ENCODE measurements at places on chromosomes 1 and 21. TPM values are rescaled to one million over a fixed set of nuclear protein-coding genes. Genes with fewer than 3 reads are reported as not detected.

HECTD3 gene
- 30.4 TPM for total RNA-seq

SPOCD1 gene
- 40.3 TPM for total RNA-seq

RPE65 gene
- not detected for total RNA-seq

MAEL gene
- total RNA-seq: not detected

GRCh38 chr1:87325982-87326738 is 2.5 kb upstream of the LMO4 start:
- H3K4me1 ChIP-seq: peaks cover 6% of the 10 kb centered on the region
- H3K4me3 ChIP-seq: no peak overlapping the region
- H3K27ac ChIP-seq: no peak overlapping the region

GRCh38 chr1:66172272-66172671 is 361.7 kb upstream of the SGIP1 start:
- H3K27me3 ChIP-seq: peaks cover 13% of the 10 kb centered on the region
- no peak overlapping the region for H3K27ac ChIP-seq
- H3K4me1 ChIP-seq: no peaks in the 10 kb centered on the region
- no peaks in the 10 kb centered on the region for H3K36me3 ChIP-seq
- H3K4me3 ChIP-seq: no peak overlapping the region

DNA sequence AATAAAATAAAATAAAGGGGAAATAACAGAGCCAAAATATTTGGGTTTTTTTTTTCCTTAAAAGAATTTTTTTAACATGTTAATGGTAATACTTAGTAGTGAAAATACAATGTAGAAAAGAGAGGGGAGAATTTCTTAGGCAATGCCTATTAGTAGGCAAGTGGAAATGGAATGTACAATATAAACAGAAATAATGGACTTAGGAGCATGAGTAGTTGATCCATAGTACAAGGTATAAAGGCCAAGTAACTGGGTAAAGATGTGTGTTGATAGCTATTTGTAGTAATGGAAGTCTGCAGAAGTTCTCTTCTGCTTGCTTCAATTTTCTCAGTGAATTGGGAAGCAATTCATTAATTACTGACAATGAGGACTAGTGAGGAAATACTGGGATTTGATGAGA is 34.4 kb downstream of the TESK2 start:
- no peaks in the 10 kb centered on the region for H3K36me3 ChIP-seq
- H3K4me3 ChIP-seq: no peak overlapping the region
- DNase-seq: no peak
- H3K4me1 ChIP-seq: 0 out of 2 replicates have a peak, but pooled peaks cover 4% of the 10 kb centered on the region

DNA sequence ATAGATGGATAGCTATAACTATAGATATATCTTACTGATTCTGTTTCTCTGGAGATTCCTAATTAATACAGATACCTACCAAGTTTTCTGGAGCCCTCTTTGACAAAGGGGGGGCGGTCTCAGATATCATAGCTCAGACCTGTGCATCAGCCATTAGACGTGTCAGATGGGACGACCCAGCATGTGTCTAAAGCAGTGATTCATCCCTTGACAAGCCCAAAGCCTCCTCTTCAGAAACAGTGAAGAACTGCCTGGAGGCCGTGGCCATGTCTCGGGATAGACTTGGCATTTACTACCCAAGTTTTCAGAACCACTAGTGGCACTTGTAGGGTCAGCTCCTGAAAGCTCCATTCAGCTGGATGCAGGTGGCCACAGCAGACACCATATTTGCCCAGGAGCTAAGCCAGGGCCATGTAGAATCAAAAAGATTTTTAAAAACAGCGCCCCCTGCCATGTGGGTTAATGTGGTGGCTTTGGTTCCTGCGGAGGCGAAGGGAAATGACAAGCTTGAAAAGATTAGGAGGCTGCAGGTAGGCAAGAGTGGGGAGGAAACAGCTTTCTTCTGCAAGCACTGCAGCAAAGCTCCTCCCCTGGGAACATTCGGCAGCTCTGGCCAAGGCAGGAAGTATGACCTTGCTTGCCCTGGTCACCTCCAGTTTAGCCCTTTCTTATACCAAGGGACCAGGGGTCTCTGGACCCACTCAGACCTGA is 82.2 kb downstream of the FBXO2 start:
- H3K4me3 ChIP-seq: no peak overlapping the region
- H3K4me1 ChIP-seq: no peaks in the 10 kb centered on the region
- H3K27ac ChIP-seq: no peak overlapping the region

GRCh38 chr1:209505044-209505443 is 78.5 kb upstream of the CAMK1G start:
- DNase-seq: no peak
- no peaks in the 10 kb centered on the region for H3K4me1 ChIP-seq
- H3K27me3 ChIP-seq: no peaks in the 10 kb centered on the region
- no peak overlapping the region for H3K27ac ChIP-seq

NUP210L gene
- total RNA-seq: not detected

DNA sequence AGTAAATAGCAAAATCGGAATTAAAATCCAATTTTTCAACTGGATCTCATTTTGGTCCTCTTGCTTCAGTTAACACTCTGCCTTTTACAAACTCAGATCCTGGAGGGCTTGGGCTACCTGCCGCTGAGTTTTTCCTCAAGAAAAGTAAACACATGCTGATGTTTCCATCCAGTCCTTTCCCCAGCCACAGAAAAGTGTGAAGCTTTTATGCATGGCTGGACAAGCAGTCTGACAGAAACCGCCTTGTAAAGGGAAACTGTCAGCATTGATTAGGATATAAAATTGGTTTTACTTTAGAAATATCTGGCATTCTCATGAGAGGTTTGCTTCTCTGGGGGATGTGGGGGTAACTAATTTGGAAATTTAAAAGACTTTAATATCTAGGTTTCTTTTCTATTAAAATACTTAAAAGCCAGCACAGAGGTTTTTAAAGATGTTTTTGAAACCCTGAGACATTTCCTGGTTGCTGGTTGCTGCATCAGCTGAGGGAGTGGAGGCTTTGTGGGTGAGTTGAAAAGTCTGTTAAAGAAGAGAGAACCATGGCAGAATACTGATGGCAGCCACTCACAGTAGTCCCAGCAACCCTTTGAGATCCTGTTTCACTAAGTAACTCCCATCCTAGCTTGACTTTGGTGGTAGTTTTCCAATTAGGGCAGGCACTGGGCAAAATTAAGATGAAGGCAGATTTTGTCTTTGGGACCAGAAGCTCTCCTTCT is 238.3 kb downstream of the PAPPA2 start:
- no peaks in the 10 kb centered on the region for H3K4me1 ChIP-seq
- H3K27me3 ChIP-seq: 0 out of 2 replicates have a peak, but pooled peaks cover 3% of the 10 kb centered on the region
- DNase-seq: no peak
- no peak overlapping the region for H3K4me3 ChIP-seq
- H3K27ac ChIP-seq: no peak overlapping the region

AKR7A3 gene
- 0.21 TPM for total RNA-seq

PTPN14 gene
- total RNA-seq: 39.1 TPM

PADI3 gene
- 3.6 TPM for total RNA-seq

HUNK gene
- 13.6 TPM for total RNA-seq

APOBEC4 gene
- total RNA-seq: not detected

- H3K27ac ChIP-seq: no peak overlapping the region
- H3K27me3 ChIP-seq: no peaks in the 10 kb centered on the region
Observed at GRCh38 chr21:37240978-37241377, 26.2 kb downstream of the VPS26C start.

- H3K27me3 ChIP-seq: no peaks in the 10 kb centered on the region
- no peaks in the 10 kb centered on the region for H3K36me3 ChIP-seq
- no peak overlapping the region for H3K27ac ChIP-seq
- H3K4me3 ChIP-seq: no peak overlapping the region
- peaks cover 24% of the 10 kb centered on the region for H3K4me1 ChIP-seq
- no peak for DNase-seq
Observed at GRCh38 chr1:32249831-32250525, 1.1 kb upstream of the LCK start.

- no peak overlapping the region for H3K27ac ChIP-seq
- H3K36me3 ChIP-seq: no peaks in the 10 kb centered on the region
- no peak overlapping the region for H3K4me3 ChIP-seq
- no peak for DNase-seq
- H3K27me3 ChIP-seq: no peaks in the 10 kb centered on the region
Observed at GRCh38 chr1:163824006-163824405, 502.3 kb downstream of the NUF2 start.

DNA sequence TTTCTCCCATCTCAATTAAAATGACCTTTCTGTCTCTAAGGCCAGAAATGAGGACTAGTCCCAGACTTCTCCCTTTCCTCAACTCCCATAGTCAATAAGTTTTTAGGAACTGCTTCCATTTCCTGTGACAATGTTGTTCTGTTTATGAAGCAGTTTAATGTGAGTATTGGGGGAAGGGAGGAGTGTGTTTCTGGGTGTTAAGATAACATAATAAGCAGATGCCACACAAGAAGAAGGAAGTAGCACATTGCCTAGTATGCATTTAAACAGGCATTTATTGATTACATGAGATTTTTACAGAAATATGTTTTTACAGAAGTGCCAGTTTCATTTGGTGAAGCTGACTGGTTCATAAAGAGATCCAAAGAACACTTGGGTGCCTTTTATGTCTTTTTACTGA is 65.6 kb upstream of the TNR start:
- no peaks in the 10 kb centered on the region for H3K4me1 ChIP-seq
- no peaks in the 10 kb centered on the region for H3K36me3 ChIP-seq
- no peak overlapping the region for H3K4me3 ChIP-seq
- no peak overlapping the region for H3K27ac ChIP-seq
- no peak for DNase-seq
- no peaks in the 10 kb centered on the region for H3K27me3 ChIP-seq

- no peaks in the 10 kb centered on the region for H3K36me3 ChIP-seq
- H3K27me3 ChIP-seq: no peaks in the 10 kb centered on the region
- H3K4me1 ChIP-seq: no peaks in the 10 kb centered on the region
Observed at GRCh38 chr1:215482079-215482478, 85.0 kb upstream of the KCTD3 start.

- H3K27me3 ChIP-seq: no peaks in the 10 kb centered on the region
- peaks cover 90% of the 10 kb centered on the region for H3K36me3 ChIP-seq
- H3K4me3 ChIP-seq: no peak overlapping the region
Observed at GRCh38 chr1:1264868-1265272, 8.8 kb downstream of the UBE2J2 start.

GRCh38 chr1:117061986-117062415 is 1.9 kb downstream of the TTF2 start:
- H3K4me1 ChIP-seq: peaks cover 22% of the 10 kb centered on the region
- H3K27ac ChIP-seq: peak overlapping the region; percentile 12
- H3K4me3 ChIP-seq: no peak overlapping the region
- peaks cover 21% of the 10 kb centered on the region for H3K36me3 ChIP-seq
- no peaks in the 10 kb centered on the region for H3K27me3 ChIP-seq

TIAM1 gene
- total RNA-seq: 7.8 TPM

GRCh38 chr1:54490361-54491248 is 57.4 kb upstream of the ACOT11 start:
- H3K4me1 ChIP-seq: peaks cover 22% of the 10 kb centered on the region
- H3K27me3 ChIP-seq: no peaks in the 10 kb centered on the region
- no peak for DNase-seq
- H3K27ac ChIP-seq: no peak overlapping the region
- H3K4me3 ChIP-seq: no peak overlapping the region
- no peaks in the 10 kb centered on the region for H3K36me3 ChIP-seq

GRCh38 chr1:59592924-59593323 is 221.8 kb upstream of the HOOK1 start:
- no peak overlapping the region for H3K27ac ChIP-seq
- no peaks in the 10 kb centered on the region for H3K27me3 ChIP-seq
- peaks cover 41% of the 10 kb centered on the region for H3K4me1 ChIP-seq
- DNase-seq: no peak
- H3K4me3 ChIP-seq: no peak overlapping the region

GRCh38 chr1:4265836-4266235 is 365.8 kb upstream of the C1orf174 start:
- no peak overlapping the region for H3K27ac ChIP-seq
- H3K27me3 ChIP-seq: no peaks in the 10 kb centered on the region
- no peaks in the 10 kb centered on the region for H3K4me1 ChIP-seq
- no peak for DNase-seq
- no peak overlapping the region for H3K4me3 ChIP-seq

DNA sequence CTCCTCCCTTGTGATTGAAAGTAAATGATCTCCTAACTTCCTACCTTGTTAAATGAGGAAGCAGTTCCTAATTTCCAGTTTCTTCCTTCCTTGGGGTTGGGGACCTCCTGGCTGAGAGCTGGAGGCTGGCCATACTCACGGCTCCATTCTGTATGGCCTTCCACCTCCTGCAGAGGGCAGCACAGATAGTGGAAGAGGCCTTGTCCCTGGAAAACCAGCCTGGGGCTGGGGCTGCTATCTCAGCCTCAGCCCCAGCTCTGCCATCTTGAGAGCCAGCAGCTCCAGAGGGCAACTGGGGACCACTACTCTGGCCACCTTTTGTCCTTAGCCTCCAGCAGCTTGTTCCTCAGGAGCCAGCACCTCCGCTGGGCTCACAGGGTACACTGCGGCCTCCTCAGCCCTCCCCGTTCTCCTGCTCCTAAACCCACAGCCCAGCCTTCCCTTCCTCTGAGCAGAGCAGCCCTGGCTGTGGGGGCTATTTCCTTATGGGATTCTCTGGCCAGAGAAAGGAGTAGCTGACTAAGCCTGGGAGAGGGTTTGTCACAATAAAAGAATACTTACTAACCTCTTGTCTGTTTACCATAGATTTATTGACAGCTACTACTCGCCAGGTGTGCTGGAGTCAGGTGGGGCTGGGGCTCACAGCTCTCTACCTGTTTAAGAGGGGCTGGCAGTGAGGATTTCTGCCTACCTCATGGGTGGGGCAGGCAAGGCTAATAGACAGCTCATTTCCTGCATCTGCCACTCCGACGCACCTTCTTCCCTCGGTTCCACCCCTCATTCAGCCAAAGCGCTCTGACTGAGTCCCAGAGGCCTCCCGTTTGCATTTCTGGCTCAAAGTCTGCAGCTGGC is 6.3 kb downstream of the TMEM234 start:
- H3K4me1 ChIP-seq: no peaks in the 10 kb centered on the region
- peaks cover 47% of the 10 kb centered on the region for H3K36me3 ChIP-seq
- H3K27ac ChIP-seq: no peak overlapping the region
- H3K4me3 ChIP-seq: no peak overlapping the region
- no peaks in the 10 kb centered on the region for H3K27me3 ChIP-seq

NMNAT1 gene
- 49.0 TPM for total RNA-seq

GRCh38 chr1:14944471-14944985 is 209.0 kb upstream of the TMEM51 start:
- peak; percentile 29 for DNase-seq
- no peaks in the 10 kb centered on the region for H3K27me3 ChIP-seq
- H3K4me3 ChIP-seq: no peak overlapping the region
- H3K4me1 ChIP-seq: peaks cover 69% of the 10 kb centered on the region

C1orf116 gene
- total RNA-seq: 0.03 TPM

DNA sequence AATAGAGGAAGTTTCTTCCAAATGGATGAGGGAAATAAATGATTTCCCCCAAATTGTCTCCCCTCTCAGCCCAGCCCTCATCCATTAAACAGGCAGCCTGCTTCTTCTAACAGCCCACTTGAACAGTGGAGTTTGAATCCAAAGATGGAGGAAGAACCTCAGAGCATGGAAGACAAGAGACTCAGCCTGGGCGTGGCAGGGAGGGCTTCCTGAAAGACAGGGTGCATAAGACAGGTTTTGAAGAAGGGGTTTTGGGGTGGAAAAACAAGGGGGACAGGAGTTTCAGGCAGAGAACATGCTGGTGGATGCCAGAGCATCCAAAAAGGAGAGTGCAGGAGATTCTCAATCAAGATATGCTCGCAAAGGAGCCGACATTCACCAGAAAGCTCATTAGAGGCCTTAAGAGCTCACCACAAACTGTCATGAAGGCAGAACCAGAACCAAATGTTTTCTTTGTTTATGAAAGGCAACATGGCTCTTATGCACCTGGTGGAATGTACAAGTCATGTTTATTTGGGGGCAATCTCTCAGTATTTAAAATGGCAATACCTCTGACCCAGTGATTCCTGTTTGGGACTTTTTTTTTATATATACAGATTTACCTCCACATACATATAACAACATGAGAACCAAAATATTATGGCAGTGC is 26.5 kb upstream of the TSPEAR start:
- peaks cover 21% of the 10 kb centered on the region for H3K27me3 ChIP-seq
- DNase-seq: no peak
- H3K4me1 ChIP-seq: no peaks in the 10 kb centered on the region
- no peak overlapping the region for H3K4me3 ChIP-seq

GPR37L1 gene
- not detected for total RNA-seq

Data from SJSA1 (cell line).